ENCODE measurements at places on chromosomes 4 and X. TPM values are rescaled to one million over a fixed set of nuclear protein-coding genes. Genes with fewer than 3 reads are reported as not detected.

MYOZ2 gene
- 0.45 TPM for polyA plus RNA-seq

STEEP1 gene
- 36.9 TPM for polyA plus RNA-seq

MAGEC1 gene
- not detected for polyA plus RNA-seq

VCX3A gene
- polyA plus RNA-seq, result not detected

SORCS2 gene
- polyA plus RNA-seq, result 8.5 TPM

PAK3 gene
- 6.5 TPM for polyA plus RNA-seq
